ENCODE measurements at places on chromosomes 2 and 18.

GRCh38 chr2:11499081-11499743, 33.3 kb upstream of the E2F6 start:
- no peak for DNase-seq

- no peak for DNase-seq
Measured at GRCh38 chr2:8158711-8159110, 523.1 kb upstream of the ID2 start.

DNA sequence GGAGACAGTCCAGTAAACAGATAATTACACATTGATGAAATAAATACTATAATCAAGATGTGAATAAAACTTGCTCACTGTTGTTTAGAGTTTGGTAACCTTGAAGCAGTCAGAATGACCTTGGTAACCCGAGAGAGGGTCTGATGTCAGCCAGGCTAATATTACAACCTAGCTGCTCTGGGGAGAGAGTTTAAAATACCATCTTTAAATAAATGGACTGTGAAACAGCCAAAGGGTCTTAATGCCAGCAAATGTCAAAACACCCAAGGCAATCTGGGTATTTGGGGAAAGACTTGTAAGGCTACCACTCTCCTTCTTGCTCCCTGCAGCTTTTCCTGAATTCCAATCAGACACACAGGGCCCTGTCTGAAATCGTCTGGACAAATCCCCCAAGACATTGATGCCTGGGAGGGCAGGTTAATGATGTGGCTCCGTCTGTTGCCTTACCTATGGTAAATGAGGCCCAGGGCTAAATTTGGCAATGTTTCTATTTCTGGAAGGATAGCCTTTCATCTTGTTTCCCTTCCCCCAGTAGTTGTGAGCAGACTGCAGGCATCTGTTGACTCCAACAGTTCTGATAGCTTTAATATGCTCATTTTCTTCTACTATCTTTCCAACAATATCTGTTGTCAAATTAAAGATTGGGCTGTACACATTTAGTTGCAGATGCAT, 43.0 kb upstream of the ITGB6 start:
- DNase-seq: no peak

DNA sequence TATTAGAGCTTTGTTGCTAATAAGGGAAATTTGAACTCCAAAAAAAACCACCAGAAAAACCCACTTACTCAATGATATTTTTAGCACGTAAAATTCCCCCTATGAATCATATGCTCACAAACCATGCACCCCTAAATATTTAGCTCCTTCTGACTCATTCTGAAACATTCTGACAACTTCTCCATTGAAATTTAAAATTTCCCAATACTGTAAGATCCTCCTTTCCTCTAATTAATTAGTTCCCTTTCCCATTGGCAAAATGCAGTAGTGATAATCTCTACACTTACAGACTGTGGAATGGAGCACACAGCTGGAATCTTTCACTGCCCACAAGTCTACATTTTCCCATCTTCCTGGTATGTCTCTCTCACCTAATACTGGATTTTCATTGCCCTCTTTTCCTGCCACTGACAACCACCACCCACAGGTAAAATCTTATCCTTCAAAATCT, 215.8 kb upstream of the ACVR2A start:
- DNase-seq: no peak

- no peak for DNase-seq
Measured at GRCh38 chr2:163580757-163581156, 155.1 kb downstream of the FIGN start.

DNA sequence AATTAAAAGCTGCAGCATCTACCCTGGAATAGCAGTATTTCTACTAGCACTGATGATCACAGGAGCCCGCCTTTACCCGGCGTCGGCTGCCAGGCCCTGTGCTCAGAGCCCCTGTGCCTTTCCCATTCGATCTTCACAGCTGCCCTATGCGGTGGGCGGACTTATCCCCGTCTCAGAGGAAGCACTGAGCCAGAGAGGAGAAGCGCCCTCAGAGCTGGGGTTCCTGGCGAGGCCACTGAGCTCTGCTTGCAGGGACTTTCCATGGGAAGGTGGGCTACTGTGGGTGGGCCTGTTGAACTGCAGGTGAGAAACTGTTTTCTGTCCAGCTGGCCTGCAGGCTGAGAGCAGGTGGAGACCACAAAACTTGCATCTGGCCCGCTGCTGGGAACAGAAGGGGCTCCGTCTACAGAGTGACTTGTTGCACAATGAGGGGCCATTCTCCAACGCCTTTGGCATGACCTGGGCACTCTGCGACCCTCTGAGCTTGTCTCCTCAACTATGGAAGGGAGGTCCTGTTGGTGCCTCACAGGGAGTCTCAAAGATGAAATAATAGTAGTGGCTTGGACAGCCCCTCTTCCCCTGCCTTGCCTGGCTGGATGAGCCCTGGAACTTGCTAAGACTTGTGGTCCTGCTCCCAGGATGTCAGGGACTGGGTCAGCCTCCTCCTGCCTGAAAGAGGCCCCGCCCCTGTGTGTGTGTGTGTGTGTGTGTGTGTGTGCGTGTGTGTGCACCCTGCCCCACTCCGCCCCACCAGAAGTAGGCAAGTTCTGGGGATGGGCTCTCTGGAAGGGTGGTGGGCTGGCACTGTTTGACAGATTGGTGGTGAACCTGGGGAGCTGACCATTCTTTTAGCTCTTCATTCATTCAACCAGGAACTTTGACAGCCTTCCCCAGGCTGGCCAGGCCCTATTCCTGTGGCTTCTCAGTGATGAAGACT, 32.7 kb downstream of the GLI2 start:
- DNase-seq: no peak

GRCh38 chr2:149926149-149926548, 338.6 kb upstream of the MMADHC start:
- no peak for DNase-seq

DNA sequence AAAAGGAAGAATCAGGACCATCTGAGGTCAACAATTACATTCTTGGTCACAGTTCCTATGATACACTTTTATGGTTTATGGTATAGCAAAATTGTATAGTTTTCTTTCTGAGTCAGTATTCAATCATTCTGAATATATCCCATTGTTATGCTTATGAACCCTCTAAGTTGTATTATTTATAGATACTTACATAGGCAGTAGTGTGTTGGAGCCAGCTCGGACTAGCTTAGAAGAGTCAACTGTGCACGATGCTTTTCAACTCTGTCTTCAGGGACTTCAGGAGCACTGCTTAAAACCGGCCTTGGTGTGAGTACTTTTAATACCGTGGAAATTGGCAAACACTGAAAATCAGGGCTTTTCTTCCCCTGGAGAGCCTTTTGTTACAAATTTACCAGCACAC, 215.7 kb downstream of the IKZF2 start:
- no peak for DNase-seq

DNA sequence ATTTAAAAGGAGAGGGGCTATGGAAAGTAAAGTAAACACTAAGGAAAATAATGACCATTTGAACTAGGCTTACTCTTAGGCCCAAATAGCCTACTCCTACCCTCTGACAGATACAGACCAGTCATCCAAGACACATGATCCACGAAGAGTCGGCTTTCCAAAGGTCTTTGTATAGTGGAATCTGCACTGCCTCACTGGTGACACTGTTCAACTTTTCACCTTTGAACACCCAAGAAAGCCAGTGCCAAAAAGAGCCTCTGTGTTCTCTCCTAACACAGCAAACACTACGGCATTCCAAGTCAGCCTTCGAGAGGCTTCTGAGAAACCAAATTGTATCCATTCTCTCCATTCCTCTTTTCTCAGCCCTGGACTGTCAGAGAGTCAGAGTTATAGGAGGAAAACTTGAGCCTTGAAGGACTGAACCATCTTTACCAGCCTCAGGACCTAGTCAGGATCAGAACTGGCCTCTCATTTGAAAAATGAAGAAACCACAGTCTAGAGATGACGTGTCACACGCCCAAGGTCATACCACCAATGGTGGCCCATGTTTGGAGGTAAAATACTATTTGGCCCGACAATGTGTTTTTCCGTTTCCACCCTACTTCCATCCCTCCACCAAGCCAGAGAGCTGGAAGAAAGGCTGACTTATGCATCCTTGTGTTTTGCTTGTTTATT, 267.4 kb upstream of the ACVR2A start:
- no peak for DNase-seq

DNA sequence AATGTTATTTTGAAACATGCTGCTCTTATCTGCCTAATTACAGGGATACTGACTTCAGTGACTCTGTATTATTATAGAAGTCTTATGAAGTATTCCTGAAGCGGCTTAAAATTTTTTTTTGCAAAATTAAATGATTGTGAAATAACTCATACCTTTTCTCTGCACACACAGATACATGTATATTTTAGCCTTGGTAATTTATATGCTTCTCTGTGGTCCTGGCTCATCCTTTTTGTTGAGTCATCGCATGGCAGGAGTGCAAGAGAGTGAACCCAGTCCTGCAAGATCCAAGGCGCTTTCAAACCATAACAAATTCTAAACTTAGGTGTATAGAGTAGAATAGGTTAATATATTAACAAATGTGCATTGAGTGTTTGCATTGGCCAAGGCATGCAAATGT, 8.6 kb downstream of the CCNT2 start:
- no peak for DNase-seq

GRCh38 chr2:145799595-145800108, 1279.7 kb upstream of the ZEB2 start:
- DNase-seq: no peak

- no peak for DNase-seq
Measured at GRCh38 chr18:79626905-79627749, 52.5 kb upstream of the CTDP1 start.

DNA sequence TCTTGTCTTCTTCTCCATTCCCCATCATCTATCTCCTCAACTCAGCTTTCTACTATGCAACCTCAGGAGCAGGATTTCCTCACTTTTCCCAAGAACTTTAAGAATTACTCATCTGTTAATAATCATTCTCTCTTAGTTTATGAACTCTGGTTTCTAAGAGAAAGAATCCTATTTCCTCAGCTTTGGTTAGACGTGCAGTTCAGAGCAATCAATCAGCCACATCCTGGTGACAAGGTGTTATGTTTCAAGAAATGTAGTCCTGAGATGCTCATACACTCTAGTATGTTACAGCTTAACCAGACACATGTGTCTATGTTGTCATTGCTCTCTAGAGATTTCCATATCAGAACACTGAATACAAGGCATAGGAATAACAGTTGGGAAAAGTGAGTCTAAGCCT, 277.9 kb downstream of the MBD2 start:
- no peak for DNase-seq

DNA sequence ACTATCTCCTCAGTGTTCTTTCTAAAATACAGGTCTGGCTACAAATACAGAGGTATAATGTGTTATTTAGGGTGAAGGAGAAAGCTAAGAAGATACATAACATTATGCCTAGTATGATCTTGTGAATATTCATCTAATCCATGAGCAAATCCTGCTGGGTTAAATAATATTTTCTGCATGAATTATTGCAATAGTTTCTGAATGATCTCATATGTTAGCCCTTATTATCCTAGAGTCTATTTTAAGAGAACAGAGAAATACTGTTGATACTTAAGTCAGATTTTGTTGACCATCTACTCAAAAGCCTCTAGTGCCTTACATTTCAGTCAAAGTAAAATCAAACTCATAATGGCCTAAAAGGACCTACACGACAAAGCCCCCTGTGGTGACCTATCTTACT, 382.3 kb downstream of the FIGN start:
- no peak for DNase-seq

DNA sequence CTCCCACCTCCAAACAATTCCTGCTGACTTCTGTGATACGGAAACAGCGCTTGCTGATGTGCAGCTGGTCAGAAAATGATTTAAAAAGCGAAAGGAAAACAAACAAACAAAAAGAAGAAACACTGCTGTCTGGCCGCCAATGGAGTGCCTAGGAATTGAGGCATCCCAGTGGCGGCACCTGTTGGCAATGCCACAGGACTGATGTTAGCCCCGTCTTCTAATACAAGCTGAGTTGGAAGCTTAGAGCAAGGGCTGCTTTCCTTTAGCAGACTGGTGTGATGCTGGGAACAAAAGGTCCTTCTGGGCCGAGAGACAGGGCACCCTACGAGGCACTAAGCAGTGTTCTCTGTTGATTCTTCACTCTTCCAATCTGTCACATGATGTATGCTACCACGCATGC, 163.6 kb upstream of the REV1 start:
- no peak for DNase-seq

GRCh38 chr2:223797037-223797436, 40.3 kb downstream of the AP1S3 start:
- no peak for DNase-seq

Measured in stimulated activated CD8-positive, alpha-beta memory T cell treated with anti-CD3 and anti-CD28 coated beads, Interleukin-2, amount 100 ng/mL, for 48 hours (primary cell).